Astrocyte of the spinal cord (primary cell): ENCODE measurements at places on chromosomes 3 and 15.
A peak's percentile ranks its signal among the peaks of the same experiment; 100 is the strongest.

GRCh38 chr3:62187022-62187431 lies 186.3 kb downstream of the FEZF2 start:
- peak; percentile 31 for DNase-seq

GRCh38 chr3:42900226-42901072 lies 5.5 kb upstream of the ZNF662 start:
- no peak for DNase-seq

GRCh38 chr3:172289583-172289982 lies 158.7 kb downstream of the GHSR start:
- no peak for DNase-seq

GRCh38 chr3:18729671-18730070 lies 304.5 kb upstream of the SATB1 start:
- DNase-seq, result no peak

GRCh38 chr3:116394365-116394764 lies 50.9 kb downstream of the LSAMP start:
- DNase-seq, result peak; percentile 47

- DNase-seq, result peak; percentile 55
Observed at GRCh38 chr3:185737020-185737419, 87.8 kb downstream of the IGF2BP2 start.

- DNase-seq, result no peak
Observed at GRCh38 chr3:74523811-74524210, 90.6 kb downstream of the CNTN3 start.

DNA sequence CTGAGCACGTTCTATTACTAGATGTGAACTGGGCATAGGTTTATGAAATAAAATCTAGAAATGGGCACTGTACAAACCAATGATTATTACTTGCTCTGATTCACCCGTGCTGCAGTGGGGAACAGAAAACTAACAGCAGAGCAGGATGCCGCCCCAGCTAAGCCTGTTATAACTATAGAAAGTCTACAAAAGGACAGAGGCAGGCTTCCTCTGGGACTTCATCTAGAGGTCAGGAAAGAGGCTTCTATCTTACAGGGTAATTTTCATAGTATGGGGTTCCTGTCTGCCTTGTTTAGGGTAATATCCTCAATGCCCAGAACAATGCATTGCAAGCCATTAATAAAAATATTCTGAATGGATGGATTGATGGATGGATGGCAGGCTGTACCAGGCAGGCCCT lies 177.0 kb upstream of the TBL1XR1 start:
- DNase-seq, result no peak

- DNase-seq, result peak; percentile 67
Observed at GRCh38 chr15:80105595-80105994, 46.1 kb downstream of the ZFAND6 start.

DNA sequence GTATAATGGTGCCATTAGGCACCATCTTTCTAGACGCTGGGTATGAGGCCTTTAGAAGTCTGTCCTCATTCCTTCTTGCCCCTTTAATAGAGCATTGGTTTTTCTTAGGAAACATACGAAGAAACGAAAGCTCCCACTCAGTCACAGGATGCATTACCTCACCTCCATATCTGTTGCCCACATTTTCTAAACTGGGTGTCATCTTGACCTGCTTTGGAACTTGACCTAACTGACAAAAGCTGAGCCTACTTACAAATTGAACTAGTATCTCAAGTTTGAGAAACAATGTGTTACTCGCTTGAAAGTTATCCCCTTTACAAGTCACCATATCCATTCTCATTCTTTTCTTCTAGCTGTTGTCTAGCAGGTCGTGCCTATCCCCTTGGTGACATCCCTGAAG lies 102.7 kb downstream of the VPS8 start:
- DNase-seq, result no peak

GRCh38 chr15:34014556-34014955 lies 24.4 kb downstream of the AVEN start:
- peak; percentile 14 for DNase-seq

- no peak for DNase-seq
Observed at GRCh38 chr3:123789160-123789559, 95.0 kb downstream of the MYLK start.

- DNase-seq, result peak; percentile 43
Observed at GRCh38 chr3:165254812-165255211, 58.6 kb upstream of the SLITRK3 start.

- DNase-seq, result peak; percentile 8
Observed at GRCh38 chr3:169581633-169582032, 81.9 kb downstream of the MECOM start.

DNA sequence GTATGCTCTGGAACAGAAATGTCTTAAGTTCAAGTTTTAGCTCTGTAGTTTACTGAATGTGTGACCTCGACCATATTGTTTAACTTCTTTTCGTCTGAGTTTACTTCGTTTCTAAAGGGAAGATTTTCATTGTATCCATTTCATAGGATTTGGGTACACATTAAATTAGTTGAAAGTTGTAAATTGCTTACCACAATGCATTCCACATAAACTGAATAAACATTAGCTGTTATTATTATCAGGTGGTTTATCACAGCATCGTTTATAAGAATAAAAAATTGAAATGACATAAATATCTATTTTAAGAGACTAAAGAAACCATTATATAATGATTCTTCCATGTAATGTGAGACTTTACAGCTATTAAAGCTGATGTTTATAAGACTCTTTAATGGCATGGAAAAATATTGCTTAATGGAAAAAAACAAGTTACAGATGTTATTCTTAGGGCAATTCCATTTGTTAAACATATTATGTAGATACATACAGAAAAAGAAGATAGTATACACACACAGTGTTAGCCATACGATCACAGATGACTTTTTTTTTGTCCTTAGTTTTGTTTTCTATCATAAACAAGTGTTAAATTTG lies 342.3 kb upstream of the SGO1 start:
- DNase-seq, result no peak

DNA sequence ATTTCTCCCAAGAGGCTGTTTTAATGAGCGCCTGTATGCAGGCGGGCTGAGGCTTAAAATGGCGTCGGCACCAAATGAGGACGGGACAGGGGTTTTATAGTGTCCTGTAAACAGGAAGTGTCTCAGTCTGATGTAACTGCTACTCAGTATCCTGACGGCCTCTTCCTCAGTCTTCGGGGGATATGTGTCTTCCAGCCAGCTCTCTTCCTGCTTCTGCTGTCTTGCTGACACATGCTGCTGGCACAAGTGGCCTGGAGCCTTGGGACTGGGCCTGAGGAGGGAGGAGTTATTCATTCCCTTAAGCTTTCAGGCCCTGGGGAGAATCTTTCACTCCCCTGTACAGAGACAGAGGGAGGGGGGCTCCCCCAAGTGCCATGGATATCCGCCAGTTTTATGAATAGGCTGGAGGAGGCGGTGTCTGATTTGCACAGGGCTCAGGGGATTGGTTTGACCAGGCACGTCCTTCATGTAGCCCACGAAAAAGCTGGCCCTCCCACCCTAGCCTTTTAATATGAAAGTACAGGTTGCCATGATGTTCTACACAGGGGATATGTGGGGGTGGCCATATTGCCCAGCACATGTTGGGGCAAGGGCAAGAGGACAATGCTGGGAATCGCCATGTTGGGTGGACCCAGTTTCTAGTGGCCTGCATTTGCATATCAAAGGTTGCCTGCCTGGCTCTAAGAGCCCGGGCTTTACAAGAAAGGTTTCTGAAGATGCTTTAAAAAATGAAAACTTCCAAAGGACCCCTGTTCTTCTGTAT lies 19.9 kb downstream of the NDUFB4 start:
- DNase-seq, result peak; percentile 37

DNA sequence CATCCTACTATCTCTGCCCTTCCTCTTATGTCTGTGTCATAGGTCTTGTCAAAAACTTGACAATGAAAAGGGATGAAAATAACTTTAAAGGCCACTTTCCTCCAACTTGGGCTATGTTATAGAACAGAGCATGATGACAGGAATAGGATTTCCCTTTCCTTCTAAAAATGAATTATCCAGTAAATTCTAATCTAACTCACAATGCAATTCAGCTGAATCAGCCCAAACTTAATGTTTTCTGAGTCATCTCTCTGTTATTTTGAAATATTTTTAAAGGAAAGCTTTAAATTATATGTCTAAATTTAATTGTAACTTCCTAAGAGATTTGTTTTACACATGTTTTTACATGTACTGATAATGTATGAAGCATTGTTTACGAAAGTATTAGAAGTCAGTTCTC lies 258.5 kb downstream of the BBX start:
- DNase-seq, result no peak

- DNase-seq, result peak; percentile 5
Observed at GRCh38 chr3:141052201-141053069, 1.3 kb downstream of the SPSB4 start.

- DNase-seq, result peak; percentile 4
Observed at GRCh38 chr3:114092151-114093015, 35.8 kb downstream of the QTRT2 start.

GRCh38 chr15:96690733-96691132 lies 360.2 kb downstream of the NR2F2 start:
- DNase-seq, result no peak

- peak; percentile 91 for DNase-seq
Observed at GRCh38 chr3:64224826-64225610, at the start of gene PRICKLE2. PRICKLE2 (minus strand) TSS chr3:64225466; CDS start chr3:64198927, 26,539 bp downstream.

DNA sequence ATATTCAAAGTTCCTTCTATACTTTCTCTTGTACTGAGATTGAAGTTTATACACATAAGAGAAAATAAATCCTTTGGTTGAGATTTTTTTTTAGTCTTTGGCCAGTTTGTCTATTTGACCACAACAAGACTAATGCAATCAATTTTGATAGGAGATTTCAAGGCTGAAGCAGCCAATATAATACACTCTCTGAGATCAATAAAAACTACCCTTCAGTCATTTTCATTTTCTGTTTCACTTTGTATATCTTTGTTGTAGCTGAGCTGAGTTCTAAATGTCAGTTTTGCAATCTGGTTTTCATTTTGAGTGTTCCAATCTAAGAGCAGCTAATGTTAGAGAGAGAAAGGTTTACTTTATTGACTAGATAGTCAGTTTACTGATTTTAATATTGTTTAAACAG lies 623.8 kb upstream of the ROBO1 start:
- no peak for DNase-seq

DNA sequence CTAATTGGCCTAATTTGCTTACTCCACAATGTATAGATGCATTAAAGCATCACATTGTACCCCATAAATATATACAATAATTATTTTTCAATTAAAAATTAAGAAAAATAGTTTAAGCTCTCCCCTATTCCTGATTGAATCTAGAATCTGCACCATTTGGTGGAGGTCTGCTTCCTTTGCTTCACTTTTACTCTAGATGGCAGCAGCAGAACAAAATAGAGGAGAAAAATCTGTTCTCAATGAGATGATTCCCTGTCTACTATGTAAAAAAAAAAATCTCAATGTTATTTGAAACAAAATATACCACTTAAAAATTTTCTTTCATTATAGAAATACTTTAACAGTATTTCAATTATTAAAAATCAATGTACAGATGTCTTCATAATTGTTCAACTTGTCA lies 109.6 kb upstream of the FXR1 start:
- peak; percentile 36 for DNase-seq

DNA sequence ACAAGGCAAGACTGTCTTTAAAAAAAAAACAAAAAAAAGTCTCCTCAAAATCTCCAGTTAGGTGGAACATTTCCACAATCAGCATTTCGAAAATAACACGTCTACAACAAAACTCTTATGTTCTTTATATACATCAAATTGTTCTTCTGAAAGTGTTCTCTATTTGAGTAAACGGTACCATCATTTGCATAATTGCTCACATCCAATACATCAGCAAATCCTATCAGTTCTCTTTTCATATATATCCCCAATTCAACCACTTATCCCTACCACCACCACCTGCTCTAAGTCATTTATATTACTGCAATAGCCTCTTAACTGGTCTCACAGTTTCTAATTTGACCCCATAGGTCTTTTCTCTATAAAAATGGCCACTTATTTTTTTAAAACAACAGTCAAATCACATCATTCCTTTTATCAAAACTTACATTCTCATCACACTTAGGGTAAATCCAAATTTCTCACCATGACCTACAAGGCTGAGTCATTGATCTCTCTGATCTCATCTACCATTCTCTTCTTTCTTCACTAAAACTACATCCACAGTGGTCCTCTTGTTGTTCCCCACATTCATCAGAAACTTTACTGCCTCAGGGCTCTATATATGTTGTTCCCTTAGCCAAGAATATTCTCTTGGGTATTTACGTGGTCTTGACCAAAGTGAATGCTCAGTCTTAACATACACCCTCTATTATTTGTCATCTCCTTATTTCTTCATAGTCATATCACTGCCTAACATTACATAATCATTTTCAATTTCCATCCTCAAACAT lies 237.0 kb downstream of the SCAPER start:
- DNase-seq, result no peak

DNA sequence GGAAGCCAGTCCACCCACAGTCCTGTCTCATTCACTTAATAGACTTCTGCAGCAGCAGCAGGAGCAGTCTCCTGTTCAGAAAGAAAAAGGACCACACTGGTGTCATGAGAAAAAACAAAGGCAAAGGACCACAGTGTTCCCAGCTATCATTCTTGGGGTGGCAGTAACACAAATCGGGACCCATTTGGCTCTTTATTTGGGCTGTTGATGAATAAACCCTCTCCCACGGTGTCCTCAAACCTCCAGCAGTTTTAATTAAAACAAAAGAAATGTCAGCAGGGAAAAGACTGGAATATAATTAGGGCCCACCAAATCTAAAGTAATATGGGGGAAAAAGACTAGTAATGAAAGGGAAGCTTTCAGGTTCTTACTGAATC lies 210.5 kb upstream of the SLC2A2 start:
- no peak for DNase-seq

DNA sequence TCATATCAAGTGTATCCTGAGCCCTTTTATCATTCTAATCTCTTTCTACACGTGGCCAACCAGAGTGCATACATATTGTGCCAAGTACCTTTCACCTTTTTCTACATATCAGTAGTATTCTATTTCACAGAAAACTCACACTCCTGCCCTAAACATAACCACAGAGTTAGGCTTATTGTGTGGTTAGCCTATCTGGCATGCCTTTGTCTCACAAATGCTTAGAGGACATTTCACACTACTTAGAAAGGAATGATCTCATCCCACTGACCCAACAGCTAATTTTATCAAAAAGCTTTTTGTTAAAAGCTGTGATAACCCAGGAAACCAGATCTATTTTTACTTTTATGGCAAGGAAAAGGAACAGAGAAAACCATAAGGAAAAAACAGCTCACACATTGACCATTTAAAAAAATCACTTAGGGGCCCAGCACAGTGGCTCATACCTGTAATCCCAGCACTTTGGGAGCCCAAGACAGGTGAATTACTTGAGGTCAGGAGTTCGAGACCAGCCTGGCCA lies 17.8 kb upstream of the MAP4 start:
- peak; percentile 87 for DNase-seq

DNA sequence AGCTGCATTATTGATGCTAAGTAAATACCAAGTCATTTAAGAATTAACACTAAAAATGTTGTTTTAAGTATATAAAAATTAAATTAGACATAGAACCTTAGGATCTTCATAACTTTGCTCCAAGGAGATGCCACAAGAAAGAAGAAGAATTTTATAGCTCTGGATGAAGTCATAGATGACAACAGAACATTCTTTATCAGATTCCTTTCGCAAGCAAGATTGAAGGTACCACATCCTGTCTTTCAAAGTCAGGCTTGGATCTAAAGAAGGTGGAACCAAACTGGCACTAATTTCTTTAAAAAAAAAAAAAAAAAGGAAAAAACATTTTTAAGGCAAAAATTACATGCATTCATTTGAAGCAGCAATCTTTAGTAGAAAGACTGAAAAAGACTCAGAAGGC lies 62.5 kb downstream of the POLQ start:
- DNase-seq, result peak; percentile 29

- no peak for DNase-seq
Observed at GRCh38 chr3:73680391-73681095, 55.8 kb upstream of the PDZRN3 start.
